ENCODE measurements at places on chromosomes 12 and 14. TPM values are rescaled to one million over a fixed set of nuclear protein-coding genes. Genes with fewer than 3 reads are reported as not detected.

DNA sequence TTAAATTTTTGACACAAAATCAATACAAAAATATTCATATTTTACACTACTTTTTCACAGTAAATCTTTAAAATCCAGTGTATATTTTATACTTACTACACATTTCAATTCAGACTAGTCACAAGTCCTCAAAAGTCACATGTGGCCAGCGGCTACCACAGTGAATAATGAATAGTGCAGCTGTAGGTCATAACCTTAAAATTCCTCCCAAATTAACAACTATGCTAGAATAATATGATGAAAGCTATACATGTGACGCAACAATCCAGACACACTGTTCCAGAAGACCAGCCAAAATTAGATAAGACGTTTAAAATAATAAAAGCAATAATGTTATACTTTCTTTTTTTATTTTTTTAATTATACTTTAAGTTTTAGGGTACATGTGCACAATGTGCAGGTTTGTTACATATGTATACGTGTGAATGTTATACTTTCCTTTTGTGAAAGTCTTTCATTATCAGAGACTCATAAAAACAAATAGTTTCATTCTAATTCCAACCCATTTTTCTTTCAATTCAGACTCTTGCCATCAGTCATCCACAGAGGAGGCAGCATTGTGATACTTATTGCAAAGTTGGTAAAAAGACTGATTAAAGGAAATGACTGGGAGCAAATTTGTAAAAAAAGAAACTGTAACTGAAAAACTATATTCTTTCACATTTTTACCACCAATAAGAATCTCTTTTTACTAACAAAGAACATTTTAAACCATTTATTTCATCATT, 67.0 kb downstream of the C2CD5 start:
- peaks cover 4% of the 10 kb centered on the region for H3K36me3 ChIP-seq
- H3K27ac ChIP-seq: no peak overlapping the region
- H3K4me1 ChIP-seq: no peaks in the 10 kb centered on the region
- H3K27me3 ChIP-seq: no peaks in the 10 kb centered on the region
- DNase-seq: no peak

DNA sequence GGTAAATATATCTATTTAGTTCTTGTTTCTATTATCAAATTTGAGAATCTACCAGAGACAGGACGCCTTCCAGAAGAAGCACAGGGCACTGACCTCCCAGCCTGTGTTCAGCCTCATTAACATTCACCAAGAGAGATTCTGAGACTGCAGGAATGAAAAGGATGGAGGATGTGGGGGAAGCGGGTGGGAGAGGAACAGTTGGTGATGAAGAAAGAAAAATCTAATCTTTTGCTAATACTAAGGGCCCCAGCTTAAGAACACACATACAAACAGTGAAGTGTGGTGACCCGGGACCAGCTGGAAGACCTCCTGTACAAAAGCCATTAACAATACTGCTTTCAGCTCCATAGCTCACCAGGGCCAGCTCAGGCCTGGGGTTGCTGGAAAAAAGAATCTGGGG, 160.5 kb downstream of the NUAK1 start:
- H3K27ac ChIP-seq: no peak overlapping the region
- no peaks in the 10 kb centered on the region for H3K36me3 ChIP-seq
- peaks cover 4% of the 10 kb centered on the region for H3K4me1 ChIP-seq
- peak; percentile 35 for DNase-seq

GRCh38 chr12:117816-118345, 51.3 kb downstream of the IQSEC3 start:
- no peak overlapping the region for H3K4me3 ChIP-seq
- H3K36me3 ChIP-seq: no peaks in the 10 kb centered on the region
- DNase-seq: no peak
- H3K27me3 ChIP-seq: no peaks in the 10 kb centered on the region
- H3K4me1 ChIP-seq: peaks cover 9% of the 10 kb centered on the region

- no peaks in the 10 kb centered on the region for H3K36me3 ChIP-seq
- no peak overlapping the region for H3K27ac ChIP-seq
- no peaks in the 10 kb centered on the region for H3K27me3 ChIP-seq
- no peak overlapping the region for H3K4me3 ChIP-seq
Observed at GRCh38 chr14:24369907-24370687, 2.1 kb downstream of the NFATC4 start.

DNA sequence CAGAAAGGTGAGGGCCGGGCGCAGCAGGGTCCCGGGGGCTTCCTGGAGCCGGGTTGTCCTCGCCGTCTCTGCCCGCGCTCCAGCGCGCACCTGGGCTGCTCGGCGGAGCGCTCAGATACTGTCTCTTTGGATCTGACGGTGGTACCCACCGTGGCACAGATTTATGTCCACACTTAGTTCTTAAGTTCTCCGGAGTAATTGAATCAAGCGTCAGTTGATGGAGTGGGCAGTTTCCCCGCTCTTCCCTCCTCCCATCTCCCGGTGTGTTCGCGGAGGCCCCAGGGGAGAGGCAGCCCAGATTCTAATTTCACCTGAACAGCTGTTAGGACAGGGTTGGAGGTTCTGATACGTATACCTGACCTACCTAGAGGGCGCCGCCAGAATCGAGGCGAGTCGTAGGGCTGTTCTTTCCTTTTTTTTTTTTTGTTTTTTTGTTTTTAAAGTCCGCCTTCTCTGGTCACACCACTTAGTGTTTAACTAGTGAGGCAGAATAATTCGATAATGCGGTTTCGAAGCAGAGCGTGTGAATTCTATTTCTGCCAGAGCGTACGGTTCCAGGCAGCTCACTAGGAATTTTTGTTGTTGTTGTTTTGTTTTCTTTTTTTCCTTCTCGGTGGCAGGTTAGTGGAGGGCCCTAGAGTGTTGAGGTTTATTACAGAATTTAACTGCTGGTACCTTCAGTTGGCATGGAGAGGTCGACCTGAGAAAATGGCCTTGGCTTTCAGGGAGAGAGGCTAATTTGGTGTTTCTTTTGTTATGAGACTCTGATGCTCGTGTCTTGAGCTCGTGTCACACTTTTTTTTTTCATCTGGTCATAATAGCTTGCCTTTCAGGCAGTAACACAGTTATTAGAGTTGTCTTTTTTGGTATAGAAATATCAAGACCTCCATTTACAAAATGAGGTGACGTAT, 22.3 kb upstream of the GNS start:
- peak overlapping the region; percentile 67 for H3K4me3 ChIP-seq
- H3K36me3 ChIP-seq: no peaks in the 10 kb centered on the region
- DNase-seq: peak; percentile 59
- peaks cover 11% of the 10 kb centered on the region for H3K4me1 ChIP-seq
- H3K27ac ChIP-seq: peak overlapping the region; percentile 86

DNA sequence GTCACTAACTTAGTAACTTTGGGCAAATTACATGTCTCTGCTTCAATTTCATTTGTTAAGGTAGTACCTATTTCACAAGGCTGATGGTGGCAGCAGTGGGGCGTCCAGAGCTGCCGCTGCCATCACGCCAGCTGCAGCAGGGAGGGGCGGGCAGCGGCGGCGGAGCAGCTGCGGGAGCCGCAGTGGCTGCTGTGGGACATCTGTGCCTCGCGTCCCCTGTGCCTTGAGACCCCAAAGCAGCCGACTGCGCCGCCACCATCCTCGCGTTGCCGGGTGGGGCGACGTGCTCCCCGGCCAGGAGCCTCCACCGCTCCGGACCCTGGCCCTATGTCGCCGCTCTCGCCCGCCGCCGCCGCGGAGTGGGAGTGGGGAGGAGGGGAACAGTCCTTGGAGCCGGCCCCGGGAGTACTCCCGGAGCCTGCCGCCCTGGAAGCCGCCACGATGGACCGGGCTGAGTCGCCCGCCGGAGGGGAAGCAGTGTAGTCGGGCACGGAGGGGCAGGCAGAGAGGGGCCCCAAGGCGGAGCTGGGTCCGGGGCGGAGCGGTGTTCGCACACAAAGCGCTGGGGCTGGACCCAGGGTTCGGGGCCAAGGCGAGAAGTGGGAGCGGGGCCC, 51.4 kb downstream of the A2M start:
- no peaks in the 10 kb centered on the region for H3K36me3 ChIP-seq
- H3K4me1 ChIP-seq: peaks cover 8% of the 10 kb centered on the region
- no peaks in the 10 kb centered on the region for H3K27me3 ChIP-seq

DNA sequence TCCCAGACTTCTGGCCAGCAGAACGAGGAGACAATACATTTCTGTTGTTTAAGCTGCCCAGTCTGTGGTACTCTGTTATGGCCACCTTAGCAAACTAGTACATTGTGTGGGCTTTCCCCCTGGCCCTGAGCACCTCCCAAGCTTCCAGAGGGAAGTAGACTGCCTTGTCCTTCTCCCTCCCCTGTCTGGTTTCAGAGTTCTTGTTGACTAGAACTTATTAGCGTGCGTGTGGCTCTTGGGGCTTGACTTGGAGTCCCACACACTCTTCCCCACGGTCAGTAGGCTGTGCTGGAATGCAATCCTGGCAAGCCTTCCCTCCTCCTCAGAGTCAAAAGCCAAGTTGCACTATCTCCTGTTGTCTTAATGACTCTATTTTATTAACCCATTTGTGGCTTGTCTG, 27.7 kb downstream of the FBLN5 start:
- no peaks in the 10 kb centered on the region for H3K36me3 ChIP-seq
- H3K27me3 ChIP-seq: no peaks in the 10 kb centered on the region
- peaks cover 3% of the 10 kb centered on the region for H3K4me1 ChIP-seq
- no peak for DNase-seq
- no peak overlapping the region for H3K4me3 ChIP-seq
- H3K27ac ChIP-seq: no peak overlapping the region

DNA sequence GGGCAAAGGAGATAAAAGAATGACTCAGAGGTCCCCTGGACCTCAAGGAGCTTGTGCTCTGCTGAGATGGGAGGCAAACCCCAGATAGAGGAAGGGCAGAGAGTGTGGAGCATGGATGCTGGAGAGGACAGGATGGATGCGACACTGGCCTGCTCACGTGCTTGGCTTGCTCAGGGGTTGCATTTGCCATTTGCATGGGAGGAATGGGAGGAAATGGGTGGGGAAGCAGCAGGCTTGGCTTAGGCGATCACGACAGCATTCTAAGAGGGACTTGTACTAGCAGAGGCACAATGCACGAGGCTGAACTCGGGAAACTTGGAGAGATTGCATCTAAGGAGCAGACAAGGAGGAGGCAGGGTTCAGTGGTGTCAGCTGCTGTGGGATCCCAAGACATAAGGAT, 19.8 kb downstream of the CD9 start:
- H3K27me3 ChIP-seq: no peaks in the 10 kb centered on the region
- peak overlapping the region; percentile 36 for H3K27ac ChIP-seq
- no peak for DNase-seq
- peaks cover 6% of the 10 kb centered on the region for H3K36me3 ChIP-seq

SYT1 gene
- total RNA-seq: 1.2 TPM

SOX5 gene
- total RNA-seq: 10.8 TPM

SLC38A4 gene
- total RNA-seq: 0.66 TPM

All from kidney (tissue), 22 donors.